Naive thymus-derived CD4-positive, alpha-beta T cell (primary cell): ENCODE measurements at places on chromosomes 11 and 22.
A peak's percentile ranks its signal among the peaks of the same experiment; 100 is the strongest.

DNA sequence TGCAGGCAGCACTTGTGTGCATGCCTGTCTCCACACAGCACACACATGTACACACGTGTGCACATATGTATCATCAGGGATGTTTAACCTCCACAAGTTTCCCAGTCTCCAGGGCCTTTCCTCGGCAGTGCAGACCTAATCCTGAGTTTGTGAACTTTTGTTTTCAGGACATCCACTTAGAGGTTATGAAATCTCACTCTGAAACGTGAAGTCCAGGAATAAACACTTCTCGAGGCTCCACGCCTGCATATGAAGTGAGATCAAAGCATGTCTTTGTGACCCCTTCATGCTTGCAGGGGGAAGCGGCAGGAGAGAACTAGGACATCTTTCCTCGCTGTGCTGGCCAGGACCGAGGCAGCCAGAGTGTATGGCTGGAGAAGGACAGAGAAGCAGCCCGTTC lies 3.1 kb downstream of the SHISAL1 start:
- no peak for DNase-seq

DNA sequence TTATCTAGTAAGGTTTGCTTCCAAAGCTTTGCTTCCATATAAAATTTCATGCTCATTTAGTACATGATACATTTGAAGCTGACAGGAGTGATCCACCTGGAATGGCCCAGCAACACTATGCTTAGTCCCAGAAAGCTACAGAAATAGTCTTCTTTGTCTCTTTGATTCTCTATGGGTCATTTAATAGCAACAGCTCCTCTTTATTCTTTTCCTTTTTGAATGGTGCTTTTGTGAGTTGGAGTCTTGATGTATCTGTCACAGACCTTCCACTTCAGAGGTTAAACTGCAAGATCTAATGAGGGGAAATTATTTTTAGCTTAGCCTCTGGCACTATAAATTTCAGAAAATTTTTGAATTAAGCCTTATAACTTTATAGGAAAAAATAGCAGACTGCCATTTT lies 509.5 kb downstream of the KCNA4 start:
- no peak for DNase-seq

DNA sequence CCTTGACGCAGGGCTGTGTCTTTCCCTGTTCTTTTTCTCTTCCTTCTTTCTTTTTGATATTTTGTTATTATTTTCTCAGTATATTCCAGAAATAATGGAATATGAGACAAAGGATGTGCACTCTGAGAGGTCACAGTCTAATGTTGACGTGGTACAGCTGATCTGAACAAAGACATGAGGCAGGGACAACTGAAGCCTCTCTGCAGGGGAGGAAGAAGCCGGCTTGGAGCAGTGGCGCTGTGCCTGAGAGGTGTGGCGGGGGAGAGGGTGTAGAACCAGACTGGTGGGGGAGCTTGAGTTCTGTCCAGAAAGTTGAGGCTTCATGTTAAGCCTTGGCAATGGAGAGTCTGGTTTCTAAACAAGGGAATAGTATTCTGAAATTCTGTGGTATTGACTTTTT lies 34.7 kb downstream of the ADAMTS15 start:
- no peak for DNase-seq

DNA sequence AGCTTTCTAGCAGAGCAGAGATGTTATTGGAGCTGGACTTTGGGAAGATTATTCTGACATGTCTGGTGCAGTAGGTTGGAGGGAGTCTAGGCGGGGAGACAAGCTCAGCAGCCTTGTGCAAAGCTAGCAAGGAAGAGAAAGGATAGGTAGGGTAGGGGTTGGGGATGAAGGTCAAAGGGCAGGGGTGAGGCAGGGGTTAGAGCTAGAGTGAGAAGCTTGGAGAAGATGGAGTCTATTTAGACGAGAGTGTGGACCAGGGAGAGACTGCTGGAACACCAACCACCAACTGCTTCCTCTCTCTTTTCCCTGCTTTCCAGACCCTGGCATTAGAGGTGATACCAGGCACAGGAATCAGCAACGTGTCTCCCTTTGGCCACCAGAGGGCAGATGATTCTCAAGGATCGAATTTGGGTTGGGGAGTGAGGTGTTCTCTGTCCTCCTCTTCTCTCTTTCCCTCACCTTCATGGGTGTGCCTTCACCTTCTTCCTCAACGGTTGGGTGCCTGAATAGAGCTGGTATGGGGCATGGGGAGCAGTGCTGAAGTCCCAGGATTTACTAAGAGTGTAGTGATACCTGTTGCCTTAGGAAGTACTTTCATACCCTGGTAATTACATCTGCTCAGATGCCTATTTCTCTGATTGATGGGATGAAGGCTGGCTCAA lies 1.8 kb upstream of the MARK2 start:
- DNase-seq = peak; percentile 55

DNA sequence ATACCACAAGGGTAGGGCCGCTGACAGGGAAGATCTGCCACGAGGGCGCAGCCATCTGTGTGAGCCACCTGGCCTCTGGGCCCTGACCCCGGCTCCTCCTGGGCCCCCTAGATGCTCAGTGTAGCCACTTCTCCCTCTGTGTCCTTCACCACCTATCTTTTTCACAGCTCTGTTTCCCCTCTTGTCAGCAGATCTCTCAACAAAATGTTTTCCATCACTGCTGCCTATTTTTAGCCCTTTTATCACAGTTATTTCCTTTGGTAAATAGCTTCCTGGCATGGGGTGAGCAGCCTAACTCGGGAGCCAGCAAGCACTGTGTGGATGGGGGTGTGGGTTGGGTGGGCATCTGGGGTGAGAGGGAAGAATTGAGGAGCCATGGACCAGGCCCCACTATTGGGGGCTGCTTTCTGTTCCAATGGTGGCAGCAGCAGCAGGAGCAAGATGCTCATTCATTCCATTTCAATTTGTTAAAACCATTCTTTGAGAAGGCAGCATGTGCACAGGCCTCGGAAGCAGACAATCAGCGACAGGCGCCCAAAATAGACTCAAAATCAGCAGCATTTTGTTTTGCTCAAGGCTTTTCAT lies 135.2 kb upstream of the NAV2 start:
- DNase-seq = no peak

DNA sequence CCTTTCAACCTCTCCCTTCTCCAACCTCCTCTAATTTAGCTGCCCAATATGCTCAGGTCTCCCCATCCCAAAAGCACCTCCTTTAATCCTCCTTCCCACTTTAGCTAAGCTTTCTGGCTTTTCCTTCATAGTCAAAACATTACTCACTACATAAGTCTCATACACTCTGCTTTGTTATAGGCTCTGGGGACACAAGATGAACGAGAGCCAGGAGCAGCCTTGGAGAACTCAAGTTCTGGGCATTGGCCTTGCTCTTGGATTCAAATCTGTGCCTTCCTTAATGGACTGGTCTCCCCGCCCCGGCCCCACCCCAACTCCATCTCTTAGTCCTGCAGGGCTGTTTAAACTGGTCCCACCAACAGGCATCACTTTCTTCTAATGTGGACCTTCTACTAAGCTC lies 11.4 kb upstream of the HPX start:
- DNase-seq = no peak

GRCh38 chr22:41531715-41532477 lies 12.4 kb downstream of the POLR3H start:
- DNase-seq = no peak

GRCh38 chr11:41116970-41117369 lies 342.5 kb downstream of the LRRC4C start:
- DNase-seq = no peak

- no peak for DNase-seq
Observed at GRCh38 chr11:88324562-88325345, 12.8 kb downstream of the CTSC start.

- DNase-seq = no peak
Observed at GRCh38 chr11:102676084-102676483, 29.5 kb downstream of the MMP27 start.

GRCh38 chr11:13008061-13008435 lies 1.1 kb upstream of the RASSF10 start:
- DNase-seq = no peak

DNA sequence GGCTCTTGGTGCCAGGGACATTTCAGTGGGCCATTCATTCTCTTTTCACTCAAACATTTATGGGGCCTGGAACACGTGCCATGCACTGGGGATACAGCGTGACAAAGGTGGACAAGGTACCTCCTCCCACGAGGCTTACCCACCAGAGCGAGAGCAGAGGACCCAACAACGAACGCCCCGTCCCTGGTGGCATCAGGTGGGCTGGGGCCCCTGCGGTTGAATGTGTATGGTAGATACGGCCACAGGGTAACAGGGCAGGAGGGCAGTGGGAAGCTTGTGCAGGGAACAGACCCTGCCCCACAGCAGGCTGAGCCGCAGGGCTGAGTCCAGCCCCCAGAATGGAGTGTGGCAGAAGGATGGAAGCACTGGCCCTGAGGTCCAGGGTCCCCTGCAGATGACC lies 81.1 kb downstream of the LRRC32 start:
- DNase-seq = no peak
